ENCODE measurements at places on chromosomes 3 and 15.

GRCh38 chr15:69576035-69576526 lies 123.5 kb downstream of the RPLP1 start:
- H3K36me3 ChIP-seq = no peaks in the 10 kb centered on the region
- no peaks in the 10 kb centered on the region for H3K4me1 ChIP-seq
- H3K27me3 ChIP-seq = peaks cover 9% of the 10 kb centered on the region
- peak; percentile 46 for DNase-seq
- H3K4me3 ChIP-seq = no peak overlapping the region
- H3K27ac ChIP-seq = no peak overlapping the region

DNA sequence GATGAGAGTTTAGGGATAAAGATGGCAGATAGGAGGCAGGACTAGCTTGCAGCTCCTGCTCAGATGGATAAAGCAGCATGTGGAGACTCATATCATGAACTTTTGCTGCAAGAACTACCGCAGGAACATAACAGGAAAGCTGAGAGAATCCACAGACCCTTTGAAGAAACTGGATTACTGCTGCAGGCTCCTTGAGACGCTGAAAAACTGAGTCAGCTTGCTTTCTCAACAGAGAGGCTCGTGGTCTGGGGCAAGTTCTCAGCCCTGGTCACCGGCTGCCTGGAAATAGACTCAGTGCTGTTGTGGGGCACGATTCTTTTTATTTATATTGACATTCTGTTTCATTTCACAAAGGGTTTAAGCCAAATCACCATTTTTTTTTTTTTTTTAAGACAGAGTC lies 28.8 kb upstream of the TRIM59 start:
- H3K27ac ChIP-seq = no peak overlapping the region
- no peak overlapping the region for H3K4me3 ChIP-seq
- H3K27me3 ChIP-seq = no peaks in the 10 kb centered on the region
- no peaks in the 10 kb centered on the region for H3K36me3 ChIP-seq

DNA sequence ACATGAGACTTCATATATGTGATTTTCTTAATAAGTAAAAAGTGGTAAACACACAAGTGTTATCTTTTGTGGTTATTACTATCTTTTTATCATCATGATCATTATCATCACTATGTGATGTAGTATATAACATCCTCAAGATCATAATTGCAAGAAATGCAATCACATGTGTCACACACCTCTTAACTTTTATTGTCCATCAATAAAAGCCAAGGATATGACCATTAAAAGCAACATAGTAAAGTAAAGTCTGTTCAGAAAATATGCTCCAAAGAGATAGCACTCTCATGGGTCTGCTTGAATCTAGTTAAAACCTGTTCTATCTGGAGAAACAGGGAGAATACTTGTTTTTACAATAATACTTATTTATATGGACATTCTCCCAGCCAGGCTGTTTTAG lies 153.0 kb upstream of the MLF1 start:
- H3K4me1 ChIP-seq = peaks cover 3% of the 10 kb centered on the region
- H3K27me3 ChIP-seq = no peaks in the 10 kb centered on the region
- H3K4me3 ChIP-seq = no peak overlapping the region
- DNase-seq = no peak

GRCh38 chr3:101719604-101720185 lies 4.7 kb upstream of the CEP97 start:
- no peaks in the 10 kb centered on the region for H3K27me3 ChIP-seq
- no peak overlapping the region for H3K4me3 ChIP-seq
- DNase-seq = no peak
- no peaks in the 10 kb centered on the region for H3K4me1 ChIP-seq

GRCh38 chr15:68203486-68203885 lies 1.6 kb downstream of the CALML4 start:
- peaks cover 6% of the 10 kb centered on the region for H3K4me1 ChIP-seq
- peaks cover 6% of the 10 kb centered on the region for H3K27me3 ChIP-seq
- no peak overlapping the region for H3K4me3 ChIP-seq
- no peaks in the 10 kb centered on the region for H3K36me3 ChIP-seq
- H3K27ac ChIP-seq = no peak overlapping the region

GRCh38 chr3:45199837-45200648 lies 26.0 kb downstream of the TMEM158 start:
- H3K27me3 ChIP-seq = peaks cover 4% of the 10 kb centered on the region
- no peak overlapping the region for H3K27ac ChIP-seq
- DNase-seq = no peak
- H3K36me3 ChIP-seq = no peaks in the 10 kb centered on the region

DNA sequence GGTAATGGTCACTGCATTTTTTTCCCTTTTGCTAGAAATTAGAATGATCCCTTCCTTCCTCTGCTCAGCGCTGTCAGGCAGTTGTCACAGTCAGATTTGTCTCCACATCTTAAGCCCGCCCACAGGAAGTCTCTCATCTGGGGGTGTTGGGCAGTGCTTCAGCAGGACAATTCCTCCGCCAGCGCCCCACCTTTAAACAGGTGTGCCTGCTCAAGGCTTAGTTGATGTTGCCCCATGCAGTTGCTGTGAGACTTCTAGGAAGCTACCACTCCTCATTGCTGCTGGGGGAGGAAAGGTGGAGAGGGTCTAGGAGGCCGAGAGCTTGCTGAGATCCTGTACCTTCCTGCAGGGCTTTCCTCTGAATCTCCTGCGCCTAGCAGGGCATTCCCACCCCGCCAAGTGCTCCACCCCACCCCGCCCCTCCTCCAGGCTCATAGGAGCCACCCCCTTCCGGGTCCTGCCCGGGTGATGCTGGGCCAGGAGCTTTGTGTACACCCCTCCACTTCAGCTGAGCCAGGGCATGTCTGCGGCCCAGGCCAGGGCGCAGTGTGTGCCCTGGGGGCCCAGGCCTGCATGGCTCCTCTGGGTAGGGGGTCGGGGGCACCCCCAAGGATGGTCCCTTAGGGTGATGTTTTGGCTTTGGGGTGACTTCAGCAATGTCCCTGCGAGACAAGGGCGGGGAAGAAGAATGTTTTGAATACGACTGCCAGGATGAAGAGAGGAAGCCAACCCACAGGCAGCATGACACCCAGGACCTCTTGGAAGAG lies 68.7 kb downstream of the TRAK1 start:
- H3K27me3 ChIP-seq = peaks cover 8% of the 10 kb centered on the region
- H3K4me3 ChIP-seq = peak overlapping the region; percentile 67
- H3K4me1 ChIP-seq = peaks cover 52% of the 10 kb centered on the region
- H3K36me3 ChIP-seq = no peaks in the 10 kb centered on the region

- H3K4me1 ChIP-seq = no peaks in the 10 kb centered on the region
- no peaks in the 10 kb centered on the region for H3K27me3 ChIP-seq
- H3K36me3 ChIP-seq = no peaks in the 10 kb centered on the region
- DNase-seq = peak; percentile 28
- no peak within 1 kb of the TSS for H3K27ac ChIP-seq
- no peak within 1 kb of the TSS for H3K4me3 ChIP-seq
These were observed at the start of gene ABI3BP for GRCh38 chr3:100993309-100993708. ABI3BP (minus strand) TSS chr3:100993421; CDS start chr3:100993384, 37 bp downstream.

GRCh38 chr3:59316688-59317275 lies 267.0 kb upstream of the CFAP20DC start:
- H3K4me1 ChIP-seq = peaks cover 2% of the 10 kb centered on the region
- H3K4me3 ChIP-seq = no peak overlapping the region
- no peaks in the 10 kb centered on the region for H3K27me3 ChIP-seq
- H3K27ac ChIP-seq = no peak overlapping the region

DNA sequence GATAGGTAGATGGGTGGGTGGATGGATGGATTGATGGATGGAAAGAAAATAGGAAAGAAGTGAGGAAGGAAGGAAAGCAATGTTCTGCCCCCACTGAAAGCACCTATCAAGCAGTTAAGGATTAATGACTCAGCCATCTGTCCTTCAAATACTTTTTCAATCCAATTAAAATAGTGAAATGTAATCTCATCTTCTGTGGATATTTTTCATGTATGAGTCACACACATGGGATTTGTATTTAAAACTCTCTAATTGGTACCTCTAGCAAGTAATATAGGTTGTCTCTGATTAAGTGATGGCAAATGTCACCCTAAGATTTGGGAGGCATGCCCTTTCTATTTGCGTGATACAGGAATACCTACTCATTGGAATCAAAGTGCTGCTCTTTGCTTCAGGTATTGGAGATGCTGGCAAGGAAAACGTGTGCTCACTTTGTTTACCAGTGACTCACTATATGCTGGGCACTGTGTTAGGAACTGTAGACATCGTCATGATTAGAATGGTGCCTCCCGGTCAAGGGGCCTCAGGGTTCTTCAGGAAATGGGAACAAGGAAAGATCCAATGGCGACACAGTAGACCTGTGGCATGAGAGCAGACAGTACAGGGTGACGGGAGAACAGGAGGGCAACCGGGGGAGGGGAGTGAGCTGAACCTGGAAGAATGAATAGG lies 230.1 kb downstream of the CLSTN2 start:
- DNase-seq = no peak
- no peaks in the 10 kb centered on the region for H3K36me3 ChIP-seq
- H3K4me1 ChIP-seq = peaks cover 13% of the 10 kb centered on the region
- no peak overlapping the region for H3K4me3 ChIP-seq
- no peak overlapping the region for H3K27ac ChIP-seq

GRCh38 chr3:61114316-61114953 lies 136.8 kb downstream of the FHIT start:
- no peak overlapping the region for H3K4me3 ChIP-seq
- H3K4me1 ChIP-seq = peaks cover 4% of the 10 kb centered on the region
- no peaks in the 10 kb centered on the region for H3K36me3 ChIP-seq
- H3K27ac ChIP-seq = no peak overlapping the region
- no peaks in the 10 kb centered on the region for H3K27me3 ChIP-seq

GRCh38 chr15:31342781-31343626 lies 16.4 kb downstream of the KLF13 start:
- H3K27ac ChIP-seq = no peak overlapping the region
- DNase-seq = no peak
- H3K4me1 ChIP-seq = peaks cover 53% of the 10 kb centered on the region
- no peaks in the 10 kb centered on the region for H3K36me3 ChIP-seq
- H3K27me3 ChIP-seq = peaks cover 9% of the 10 kb centered on the region

DNA sequence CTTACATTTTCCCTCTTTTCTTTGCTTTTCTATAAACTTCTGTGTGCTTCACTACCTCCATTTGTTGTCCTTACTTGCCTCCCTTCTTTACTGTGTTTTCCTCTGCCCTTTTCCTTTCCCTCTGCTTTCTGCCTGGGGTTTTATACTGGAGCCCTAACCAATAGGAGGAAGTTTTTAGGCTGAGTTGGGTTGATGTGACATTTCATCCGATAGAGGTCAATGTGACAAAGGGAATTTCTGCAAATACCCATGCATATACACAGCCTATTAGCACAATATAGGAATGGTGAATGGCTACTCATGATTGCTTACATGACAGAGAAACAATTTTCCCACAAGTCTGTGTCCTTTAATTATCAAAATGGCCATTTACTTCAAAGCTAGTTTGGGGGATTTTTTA lies 153.0 kb upstream of the ARPP21 start:
- no peak overlapping the region for H3K4me3 ChIP-seq
- no peaks in the 10 kb centered on the region for H3K36me3 ChIP-seq
- no peaks in the 10 kb centered on the region for H3K27me3 ChIP-seq
- H3K27ac ChIP-seq = no peak overlapping the region
- DNase-seq = no peak

GRCh38 chr15:74025436-74025835 lies 30.9 kb downstream of the PML start:
- peaks cover 8% of the 10 kb centered on the region for H3K36me3 ChIP-seq
- H3K27ac ChIP-seq = no peak overlapping the region
- H3K4me3 ChIP-seq = no peak overlapping the region
- no peak for DNase-seq

- no peaks in the 10 kb centered on the region for H3K27me3 ChIP-seq
- DNase-seq = no peak
- peak within 1 kb of the TSS; percentile 40 for H3K27ac ChIP-seq
- peaks cover 18% of the 10 kb centered on the region for H3K4me1 ChIP-seq
- peak within 1 kb of the TSS; percentile 36 for H3K4me3 ChIP-seq
- H3K36me3 ChIP-seq = no peaks in the 10 kb centered on the region
These were observed at the start of gene ANKRD28 for GRCh38 chr3:15797642-15798303. ANKRD28 (minus strand) TSS chr3:15797979; CDS start chr3:15796521, 1,458 bp downstream.

- no peak overlapping the region for H3K27ac ChIP-seq
- H3K4me3 ChIP-seq = no peak overlapping the region
- DNase-seq = no peak
These were observed 75.3 kb upstream of the C2CD4B start for GRCh38 chr15:62240121-62241096.

- H3K27me3 ChIP-seq = no peaks in the 10 kb centered on the region
- H3K4me3 ChIP-seq = no peak overlapping the region
- H3K4me1 ChIP-seq = no peaks in the 10 kb centered on the region
- no peak for DNase-seq
- no peak overlapping the region for H3K27ac ChIP-seq
These were observed 269.8 kb downstream of the THRB start for GRCh38 chr3:24224666-24225384.

DNA sequence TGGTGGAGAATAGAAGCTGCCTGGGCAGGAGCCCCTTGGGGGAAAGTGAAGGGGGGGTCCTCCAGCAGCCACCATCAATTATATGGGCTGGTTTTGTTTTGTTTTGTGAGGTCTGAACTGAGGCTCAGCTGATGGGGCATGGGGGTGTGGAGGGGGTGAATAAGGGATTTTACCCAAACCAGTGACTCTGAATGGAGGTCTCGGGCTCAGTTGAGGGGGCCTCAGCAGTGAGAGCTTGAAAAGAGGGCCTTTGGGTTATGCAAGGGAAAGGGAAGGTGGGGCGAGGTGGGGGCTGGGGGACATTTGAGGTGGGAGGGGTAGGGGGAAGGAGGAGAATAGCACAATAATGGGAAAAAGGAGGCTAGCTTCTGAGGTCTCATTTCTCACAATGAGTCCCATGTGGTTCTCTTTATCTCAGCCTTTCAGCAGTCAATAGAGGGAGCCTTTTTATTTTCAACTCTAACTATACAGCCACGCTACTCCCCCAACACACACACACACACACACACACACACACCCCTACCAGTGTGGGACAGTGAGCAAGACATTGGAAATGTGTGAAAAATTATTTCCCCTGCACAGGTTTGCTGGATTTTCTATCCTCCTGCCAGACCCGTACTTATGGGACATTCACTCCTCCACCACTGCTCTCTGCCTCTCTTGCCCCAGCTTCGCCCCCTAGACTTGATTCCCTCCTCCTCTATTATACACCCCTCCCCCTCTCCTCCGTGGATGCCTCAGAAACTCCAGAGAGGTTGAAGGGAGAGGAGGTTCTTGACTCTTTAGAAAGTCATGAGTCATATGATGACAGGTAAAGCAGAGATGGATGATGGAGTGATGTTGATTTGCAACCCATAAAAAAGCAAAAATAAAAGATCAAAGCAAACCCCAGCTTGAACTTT lies 96.0 kb downstream of the GTPBP8 start:
- DNase-seq = no peak
- H3K27ac ChIP-seq = no peak overlapping the region
- peaks cover 5% of the 10 kb centered on the region for H3K4me1 ChIP-seq
- no peaks in the 10 kb centered on the region for H3K36me3 ChIP-seq

- H3K4me1 ChIP-seq = peaks cover 21% of the 10 kb centered on the region
- H3K27ac ChIP-seq = no peak overlapping the region
- DNase-seq = no peak
These were observed 54.0 kb downstream of the MBNL1 start for GRCh38 chr3:152322756-152323155.

- H3K4me3 ChIP-seq = no peak overlapping the region
- H3K4me1 ChIP-seq = no peaks in the 10 kb centered on the region
- no peaks in the 10 kb centered on the region for H3K36me3 ChIP-seq
These were observed 5.8 kb upstream of the PLA2G4D start for GRCh38 chr15:42100021-42100800.

Measured in glutamatergic neuron (in vitro differentiated cells).